ENCODE measurements at places on chromosomes 11 and 22.

GRCh38 chr11:105000167-105000566 lies 22.8 kb downstream of the CASP5 start:
- no peak for DNase-seq

- no peak for DNase-seq
Measured at GRCh38 chr11:882596-882995, 28.0 kb downstream of the CHID1 start.

DNA sequence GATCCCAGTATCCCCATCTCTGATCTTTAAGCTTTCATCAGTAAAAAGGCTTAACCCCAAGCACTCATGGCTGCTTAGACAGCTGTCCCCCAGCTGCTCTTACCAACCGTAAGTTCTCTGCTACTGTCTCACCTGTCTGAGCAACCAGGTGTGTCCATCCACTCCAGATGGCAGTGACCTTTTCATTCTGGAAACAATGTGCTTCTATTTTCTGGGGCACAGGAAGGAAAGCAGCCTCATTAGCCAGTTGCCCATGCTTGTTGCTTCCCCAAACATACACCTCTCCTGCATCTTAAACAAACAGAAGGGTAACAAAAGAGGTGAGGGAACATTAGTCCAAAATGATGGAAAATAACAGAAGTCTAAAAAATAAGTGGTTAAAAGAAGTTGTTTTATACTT lies 24.4 kb downstream of the SERGEF start:
- DNase-seq = no peak

DNA sequence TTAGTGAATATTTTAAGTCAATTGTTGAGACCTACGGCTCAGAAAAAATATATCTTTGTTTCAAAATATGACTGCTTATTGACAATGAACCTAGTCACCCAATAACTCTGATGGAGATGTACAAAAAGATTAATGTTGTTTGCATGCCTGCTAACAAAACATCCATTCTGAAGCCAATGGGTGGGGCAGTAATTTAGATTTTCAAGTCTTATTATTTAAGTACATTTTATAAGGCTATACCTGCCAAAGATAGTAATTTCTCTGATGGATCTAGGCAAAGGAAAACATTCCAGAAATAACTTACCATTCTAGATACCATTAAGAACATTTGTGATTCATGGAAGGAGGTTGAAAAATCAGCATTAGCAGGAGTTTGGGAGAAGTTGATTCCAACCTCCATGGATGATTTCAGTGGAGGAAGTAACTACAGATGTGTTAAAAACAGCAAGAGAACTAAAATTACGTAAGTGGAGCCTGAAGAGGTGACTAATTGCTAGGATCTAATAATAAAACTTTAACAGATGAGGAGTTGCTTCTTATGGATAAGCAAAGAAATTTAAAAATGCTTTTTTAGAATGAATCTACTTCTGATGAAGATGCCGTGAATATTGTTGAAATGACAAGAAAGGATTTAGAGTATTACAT lies 26.4 kb upstream of the OR8D2 start:
- no peak for DNase-seq

GRCh38 chr22:36386351-36386899 lies 1.3 kb downstream of the MYH9 start:
- DNase-seq = no peak

DNA sequence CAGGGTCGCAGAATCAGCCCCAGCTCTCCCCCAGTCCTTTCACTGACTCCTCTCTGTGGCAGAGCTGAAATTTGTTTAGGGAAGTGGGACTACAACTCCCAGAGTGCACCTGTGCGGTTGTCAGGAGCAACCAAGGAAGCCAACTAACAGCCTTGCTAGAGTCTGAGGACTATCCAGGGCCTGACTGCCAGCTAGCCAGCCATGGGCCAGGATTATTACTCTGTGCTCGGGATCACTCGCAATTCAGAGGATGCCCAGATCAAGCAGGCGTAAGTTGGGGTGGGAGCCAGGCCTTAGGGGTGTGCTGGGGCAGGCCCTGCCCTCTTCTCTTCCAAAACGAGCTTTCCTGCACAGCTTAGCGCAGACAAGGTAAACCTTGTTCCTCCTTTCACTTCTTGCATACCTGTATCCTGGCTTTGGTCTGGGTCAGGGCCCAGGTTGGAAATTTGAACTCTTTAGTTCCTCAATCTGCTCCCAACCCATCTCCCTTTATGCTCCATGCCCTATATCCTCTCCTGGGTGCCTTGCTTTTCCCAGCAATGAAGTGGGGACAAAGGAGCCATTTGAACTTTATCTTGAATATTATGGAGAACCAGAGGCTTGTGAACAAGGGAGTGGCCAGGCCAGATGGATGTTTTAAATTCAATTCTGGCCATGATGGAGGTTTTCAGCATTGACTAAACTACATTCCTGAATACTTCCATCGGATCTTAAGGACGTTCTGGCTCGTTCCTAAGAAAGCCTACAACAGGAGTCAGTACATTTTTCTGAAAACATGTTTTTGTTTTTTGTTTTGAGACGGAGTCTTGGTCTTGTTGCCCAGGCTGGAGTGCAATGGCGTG lies at the start of gene DNAJB13:
Gene DNAJB13 (plus strand): TSS at position 158 of the 842 bp plus-strand sequence. CDS start 44 bp downstream, at position 202.
- peak; percentile 85 for DNase-seq

GRCh38 chr11:15878756-15879155 lies 477.6 kb downstream of the SOX6 start:
- no peak for DNase-seq

GRCh38 chr11:93618371-93618770 lies 43.1 kb upstream of the CEP295 start:
- no peak for DNase-seq

DNA sequence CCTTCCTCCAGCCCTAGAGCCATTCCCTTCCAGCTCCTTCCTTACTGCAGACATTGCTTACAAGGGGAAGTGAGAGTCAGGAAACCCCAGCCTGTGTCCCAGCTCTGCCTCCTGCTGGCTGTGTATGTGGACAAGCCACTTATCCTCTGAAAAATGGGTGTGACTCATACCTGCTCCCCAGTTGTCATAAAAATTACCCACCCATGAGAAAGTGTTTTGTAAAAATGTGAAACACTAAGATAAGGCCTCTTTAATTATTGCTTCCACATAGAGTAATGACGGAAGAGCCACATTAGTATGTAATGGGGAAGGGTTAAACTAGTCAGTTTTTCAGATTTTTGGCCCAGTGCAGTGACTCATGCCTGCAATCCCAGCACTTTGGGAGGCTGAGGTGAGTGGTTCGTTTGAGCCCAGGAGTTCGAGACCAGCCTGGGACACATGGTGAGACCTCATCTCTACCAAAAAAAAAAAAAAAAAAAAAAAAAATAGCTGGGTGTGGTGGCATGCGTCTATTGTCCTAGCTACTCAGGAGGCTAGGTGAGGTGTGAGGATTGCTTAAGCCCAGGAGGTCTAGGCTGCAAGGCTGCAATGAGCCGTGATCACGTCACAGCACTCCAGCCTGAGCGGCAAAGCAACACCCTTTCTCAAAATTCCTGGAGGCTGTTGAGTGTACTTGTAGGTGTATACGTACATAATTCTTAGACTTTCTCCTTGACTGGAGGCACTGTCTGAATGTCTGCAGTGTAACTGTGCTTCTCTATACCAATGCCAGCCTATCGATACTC lies 84.9 kb downstream of the CTTN start:
- peak; percentile 42 for DNase-seq

- no peak for DNase-seq
Measured at GRCh38 chr22:49599691-49600455, 227.8 kb downstream of the BRD1 start.

DNA sequence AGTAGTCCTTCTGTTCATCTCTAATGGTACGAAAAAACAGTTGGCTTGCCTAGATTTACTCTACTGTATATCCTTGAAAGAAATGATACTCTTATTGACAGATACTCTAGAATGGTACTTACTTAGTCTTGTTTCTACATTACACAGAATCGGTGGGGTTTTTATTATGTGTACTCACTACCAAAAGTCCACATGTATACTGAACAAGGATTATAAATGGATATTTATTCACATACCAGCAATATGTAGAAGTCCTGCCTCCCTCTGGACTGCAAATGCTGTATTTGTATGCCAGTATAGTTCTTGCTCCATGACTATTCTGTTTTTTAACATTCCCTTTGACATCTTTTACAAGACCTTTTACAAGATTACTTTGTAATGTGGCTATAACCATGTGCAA lies 13.9 kb downstream of the PCF11 start:
- DNase-seq = no peak

GRCh38 chr11:61145228-61146005 lies 15.8 kb downstream of the VPS37C start:
- DNase-seq = no peak

DNA sequence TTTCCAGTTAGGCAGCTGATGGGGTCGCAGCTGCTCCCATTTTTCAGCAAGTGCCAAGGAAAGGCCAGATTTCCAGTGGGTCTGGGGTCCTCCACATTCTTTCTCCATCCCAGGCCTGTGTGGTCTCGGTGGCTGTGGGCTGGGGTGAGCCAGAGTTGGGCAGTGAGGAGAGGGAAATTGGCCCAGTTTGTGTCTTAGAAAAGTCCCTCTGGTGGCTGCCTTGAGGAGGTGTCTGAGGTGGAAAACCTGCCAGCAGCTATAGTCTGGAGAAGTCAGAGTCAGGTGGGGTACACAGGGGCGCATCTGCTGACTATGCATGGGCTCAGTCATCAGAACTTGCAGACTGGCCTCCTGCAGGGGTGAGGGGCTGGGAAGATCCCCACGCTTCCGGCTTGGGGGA lies 30.5 kb downstream of the MRGPRD start:
- no peak for DNase-seq

DNA sequence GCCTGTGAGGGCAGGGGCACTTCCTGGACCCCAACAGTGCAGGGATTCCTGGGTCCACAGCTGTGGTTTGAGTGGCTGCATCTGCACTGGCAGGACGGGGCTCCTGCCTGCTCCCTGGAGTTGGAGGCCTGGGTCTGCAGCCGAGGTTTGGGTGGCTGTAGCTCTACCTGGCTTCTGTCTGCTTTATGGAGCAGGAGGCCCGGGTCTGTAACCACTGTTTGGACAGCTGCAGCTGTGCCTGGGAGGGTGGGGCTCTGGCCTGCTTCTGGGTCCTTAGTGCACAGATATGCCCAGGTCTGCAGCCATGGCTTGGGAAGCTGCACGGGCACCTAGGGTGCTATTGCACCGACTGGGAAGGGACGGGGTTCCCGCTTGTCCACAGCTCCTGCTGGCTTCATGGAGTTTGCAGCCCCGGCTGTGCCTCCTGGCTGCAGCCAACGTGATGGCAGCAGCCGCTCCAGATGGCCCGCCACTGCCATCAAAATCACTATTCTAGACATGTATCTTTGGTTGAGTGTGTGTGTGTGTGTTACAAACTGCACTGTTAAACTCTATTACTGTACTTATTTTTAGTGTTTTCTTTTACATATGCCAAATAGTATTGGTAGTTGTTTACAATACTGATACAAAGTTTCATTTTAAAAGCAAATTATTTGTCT lies 412.3 kb upstream of the KIRREL3 start:
- DNase-seq = no peak

DNA sequence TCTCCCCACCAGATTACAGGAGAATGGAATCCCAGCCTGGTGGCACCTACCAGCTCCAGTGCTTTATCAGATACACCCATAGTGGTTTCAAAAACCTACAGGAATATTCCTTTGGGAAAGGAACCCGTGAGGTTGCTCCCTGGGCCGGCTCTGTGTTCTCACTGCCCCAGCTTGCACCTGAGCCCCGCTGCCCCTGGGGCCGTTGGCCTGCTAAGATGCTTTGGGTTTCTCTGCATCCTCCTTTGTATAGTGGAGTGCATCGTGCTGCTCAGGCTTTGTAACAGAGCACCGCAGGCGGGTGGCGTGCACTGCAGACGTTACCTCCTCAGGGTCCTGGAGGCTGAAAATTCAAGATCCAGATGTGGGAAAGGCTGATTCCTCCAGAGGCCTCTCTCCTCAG lies 414.1 kb downstream of the BRD1 start:
- DNase-seq = no peak

- DNase-seq = no peak
Measured at GRCh38 chr11:57798905-57799559, 37.4 kb downstream of the CTNND1 start.

DNA sequence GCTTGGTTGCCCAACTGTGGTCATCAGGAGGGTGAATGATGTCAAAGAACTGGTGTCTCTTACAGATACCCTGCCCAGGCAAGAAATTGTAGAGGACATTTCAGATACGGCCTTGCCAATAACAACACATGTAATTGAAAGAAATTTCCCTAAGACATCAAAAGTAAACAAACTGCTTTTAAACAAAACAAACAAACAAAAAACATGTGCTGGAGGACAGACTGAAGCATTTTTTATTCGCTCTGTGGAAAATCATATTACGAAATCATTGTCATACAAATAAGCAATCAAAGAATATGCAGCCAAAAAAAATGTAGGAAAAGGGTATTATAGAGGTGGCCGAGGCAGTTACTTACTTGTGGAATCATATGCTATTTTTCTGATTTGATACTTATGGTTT lies 52.1 kb upstream of the MYEOV start:
- DNase-seq = no peak

DNA sequence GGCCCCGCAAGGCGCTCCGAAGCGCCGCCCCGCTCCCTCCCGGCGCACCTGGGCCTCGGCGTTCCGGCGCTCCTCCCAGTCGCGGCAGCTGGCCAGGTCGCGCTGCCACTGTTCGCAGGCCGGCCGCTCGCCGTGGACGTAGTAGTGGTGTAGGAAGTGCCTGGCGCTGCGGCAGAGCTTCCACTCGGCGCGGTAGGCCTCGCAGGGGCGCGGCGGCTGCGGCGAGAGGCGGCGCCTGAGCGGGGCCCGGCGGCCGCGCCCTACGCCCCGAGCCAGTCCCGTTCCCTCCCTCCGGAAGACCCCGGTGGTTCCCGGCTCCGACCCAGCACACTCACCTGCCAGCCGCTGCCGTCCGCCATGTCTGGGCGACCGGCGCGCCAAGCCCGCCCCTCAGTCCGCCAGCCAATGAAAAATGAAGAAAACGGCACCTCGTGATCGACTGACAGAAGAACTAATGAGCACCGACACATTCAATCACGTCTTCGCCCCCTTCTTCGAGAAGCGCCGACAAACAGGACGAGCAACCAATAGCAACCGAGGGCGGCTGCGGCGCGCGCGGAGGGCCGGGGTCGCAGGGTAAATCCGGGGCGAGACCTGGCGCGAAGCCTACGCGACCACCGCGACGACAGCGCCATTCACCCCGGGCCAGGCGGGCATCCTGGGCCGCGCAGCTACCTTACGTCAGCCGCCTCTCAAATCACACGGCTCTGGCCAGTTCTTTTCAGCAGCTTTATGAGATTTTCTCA lies at the start of gene C22orf39:
Gene C22orf39 (minus strand): TSS at position 382 of the 746 bp plus-strand sequence. CDS start 23 bp downstream, at position 359.
- peak; percentile 95 for DNase-seq

DNA sequence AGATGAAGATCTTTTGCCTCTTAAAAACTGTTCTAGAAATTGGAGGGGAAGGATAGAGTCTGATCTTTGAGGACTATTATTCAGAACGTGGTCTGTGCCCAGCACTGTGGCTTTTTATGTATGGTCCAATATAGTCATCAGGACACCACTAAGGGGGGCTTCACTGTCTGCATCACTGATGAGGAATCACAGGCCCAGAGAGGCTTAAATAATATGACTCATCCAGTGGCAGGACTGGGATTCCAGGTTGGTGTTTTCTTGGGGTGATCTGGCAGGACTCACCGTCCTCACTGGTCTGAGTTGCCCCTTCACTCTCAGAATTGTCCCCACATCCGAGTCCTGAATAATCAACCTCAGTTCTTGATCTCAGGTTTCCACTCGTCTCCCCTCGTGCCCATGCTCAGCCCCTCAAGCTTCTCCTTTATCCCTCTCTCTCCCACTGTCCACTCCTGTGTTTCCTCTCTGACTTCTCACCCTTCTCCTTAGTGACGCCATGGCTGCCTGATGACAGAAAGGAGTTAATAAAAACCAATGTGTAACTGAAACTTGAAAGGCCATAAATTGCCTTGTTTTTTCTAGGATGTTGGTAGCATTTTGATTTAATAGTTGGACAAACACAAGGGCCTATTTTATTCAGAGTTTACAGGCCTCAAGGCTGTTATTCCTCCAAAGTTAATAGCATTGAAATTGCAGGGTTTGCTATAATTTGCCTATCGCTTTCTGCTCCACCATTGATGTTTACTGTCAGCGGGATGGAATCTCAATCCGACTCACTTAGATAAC lies 95.7 kb upstream of the NNMT start:
- no peak for DNase-seq

All from GM19239 (cell line).